ENCODE measurements at places on chromosomes 3 and 15.

GRCh38 chr3:128994581-128995546, 988 bp upstream of the CFAP92 start:
- DNase-seq, result no peak

GRCh38 chr15:71182522-71182921, 67.3 kb downstream of the THSD4 start:
- DNase-seq, result no peak

- no peak for DNase-seq
Measured at GRCh38 chr3:71421475-71421819, 162.1 kb downstream of the FOXP1 start.

- DNase-seq, result no peak
Measured at GRCh38 chr15:52326756-52327155, 31.2 kb upstream of the MYO5C start.

GRCh38 chr3:117768581-117768980, 1059.0 kb downstream of the TUSC7 start:
- no peak for DNase-seq

DNA sequence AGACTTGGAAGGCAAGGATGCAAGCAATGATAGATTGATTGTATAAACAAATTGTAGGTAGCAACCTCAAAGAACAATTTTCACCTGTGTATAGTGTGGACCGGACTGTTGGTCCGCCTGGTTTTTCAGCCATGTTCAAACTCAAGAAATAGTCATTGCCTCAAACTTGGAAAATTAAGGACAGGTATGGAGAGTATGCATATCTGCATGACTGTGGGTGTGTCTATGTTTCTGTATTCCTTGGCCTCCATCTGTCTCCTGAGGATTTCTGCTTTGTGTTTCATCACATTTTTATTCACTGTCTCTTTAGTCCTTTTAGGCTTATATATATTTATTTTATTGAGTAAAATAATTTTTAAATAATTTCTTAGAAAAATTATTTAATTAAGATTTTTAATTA, 53.9 kb upstream of the RASA2 start:
- no peak for DNase-seq

DNA sequence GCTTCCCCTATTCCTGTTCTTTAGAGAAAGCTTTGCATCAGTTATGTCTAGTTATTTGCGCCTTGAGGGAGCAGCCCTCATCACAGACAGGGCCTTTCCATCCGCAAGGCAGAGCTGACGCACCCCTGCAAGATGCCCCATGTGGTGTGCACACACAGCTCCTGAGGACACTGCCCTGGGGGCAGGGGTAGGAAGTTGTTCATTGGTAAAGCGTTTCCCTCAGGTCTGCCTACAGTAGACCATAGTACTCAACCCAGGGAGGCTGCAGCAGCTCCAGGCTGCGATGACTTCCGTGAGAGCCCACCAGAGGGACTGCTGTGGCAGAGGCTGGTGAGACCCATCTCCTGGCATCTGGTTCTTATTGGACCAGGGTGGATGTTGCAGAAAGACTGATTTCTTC, 55.1 kb upstream of the PLXNA1 start:
- no peak for DNase-seq

GRCh38 chr15:60774829-60775463, 296.0 kb upstream of the ICE2 start:
- DNase-seq, result no peak

DNA sequence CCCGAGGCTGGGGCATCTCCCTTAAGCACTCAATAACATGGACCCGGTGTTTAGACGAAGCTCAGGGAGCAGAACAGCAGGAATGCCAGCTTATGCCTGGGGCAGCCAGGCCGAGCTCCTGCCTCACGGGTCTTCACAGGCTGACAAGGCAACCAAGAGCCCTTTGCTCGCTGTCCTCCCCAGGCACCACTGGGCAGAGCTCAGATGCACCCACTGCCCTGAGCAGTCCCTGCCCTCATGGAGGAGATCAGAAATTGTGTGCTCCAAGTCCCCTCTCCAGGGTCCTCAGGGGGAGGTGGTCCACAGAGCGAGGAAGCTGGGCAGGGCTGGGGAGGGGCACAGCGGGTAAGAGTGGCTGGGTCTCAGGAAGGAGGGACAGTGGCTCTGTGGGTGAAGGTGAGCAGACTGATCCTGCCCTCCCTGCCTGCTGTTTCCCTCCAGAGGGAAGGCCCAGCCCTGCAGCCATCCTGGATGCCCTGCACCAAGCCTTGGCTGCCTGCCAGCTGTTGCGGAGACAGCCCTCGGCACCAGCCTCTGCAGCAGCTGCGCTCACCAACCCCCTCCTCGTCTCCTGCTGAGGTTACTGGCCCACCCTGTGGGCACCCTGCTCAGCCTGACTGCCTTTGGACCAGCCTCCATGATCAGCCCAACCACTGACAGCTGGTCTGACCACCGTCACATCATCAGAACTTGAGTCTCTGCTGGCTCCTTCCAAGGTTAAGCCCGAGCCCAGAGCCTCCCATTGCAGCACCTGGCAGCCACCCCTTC, 21.1 kb upstream of the GP9 start:
- DNase-seq, result no peak

DNA sequence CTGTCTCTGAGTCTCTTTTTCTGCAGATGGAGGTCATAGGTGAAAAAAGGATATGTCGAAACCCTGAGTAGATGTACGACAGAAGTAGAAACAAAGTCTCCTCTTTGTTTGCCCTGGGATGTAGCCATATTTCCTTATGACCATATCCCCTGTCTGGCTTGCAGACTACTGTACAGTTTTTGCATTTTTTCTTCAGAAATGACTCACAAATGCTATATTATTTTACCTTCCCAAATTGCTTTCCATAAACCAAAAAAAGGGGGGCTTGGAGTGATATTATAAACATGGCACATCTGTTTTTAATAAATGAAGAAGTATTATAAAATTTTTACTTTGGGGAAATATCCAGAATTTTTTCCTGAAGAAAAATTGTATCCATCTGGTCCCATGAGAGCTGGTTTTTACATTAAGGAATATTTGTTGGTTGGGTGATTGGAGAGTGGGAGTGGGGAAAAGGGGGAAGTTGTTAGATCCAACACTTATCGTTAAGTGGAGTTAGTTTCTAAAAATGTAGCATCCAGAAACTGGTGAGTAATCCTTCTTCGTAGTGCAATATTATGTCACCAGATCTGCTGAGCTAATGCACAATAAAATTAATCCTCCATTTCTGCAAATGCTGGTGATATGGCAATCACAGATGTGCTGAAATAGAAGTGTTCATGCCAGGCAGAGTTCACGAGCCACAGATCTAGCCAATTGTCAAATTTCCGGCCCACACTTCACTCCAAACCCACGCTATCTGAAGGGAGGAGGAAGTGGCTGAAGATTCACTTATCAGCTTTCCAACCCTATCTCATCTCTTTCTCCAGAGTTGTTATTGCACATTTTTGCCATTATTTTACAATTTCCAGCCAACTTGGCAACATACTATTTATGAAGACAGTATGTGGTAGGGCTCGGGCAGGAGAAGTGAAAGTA, 313.6 kb upstream of the ATP11B start:
- no peak for DNase-seq
